ENCODE measurements at places on chromosomes 11 and 22.

GRCh38 chr22:44638971-44639760 lies 62.8 kb upstream of the PRR5 start:
- no peak for DNase-seq

DNA sequence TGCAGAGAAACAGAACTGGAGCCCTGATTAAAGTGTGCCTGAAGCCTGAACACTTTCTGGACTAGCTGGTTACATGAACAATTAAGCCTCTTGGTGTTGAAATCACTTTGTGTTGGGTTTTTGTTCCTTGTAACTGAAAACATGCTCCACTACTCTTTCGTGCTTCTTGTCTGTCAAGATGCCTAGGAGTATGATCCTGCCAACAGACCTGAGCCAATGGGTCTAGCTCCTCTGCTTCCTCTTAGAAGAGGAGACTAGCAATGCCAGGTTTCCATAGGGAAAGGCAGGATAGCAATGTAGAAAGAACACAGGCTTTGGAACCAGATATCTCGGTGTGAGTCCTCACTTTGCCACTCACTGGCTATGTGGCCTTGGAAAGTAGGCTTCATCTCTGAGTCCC lies 40.3 kb downstream of the IRAG1 start:
- no peak for DNase-seq

- DNase-seq: no peak
These were observed 78.8 kb upstream of the PRODH start for GRCh38 chr22:19014886-19015285.

DNA sequence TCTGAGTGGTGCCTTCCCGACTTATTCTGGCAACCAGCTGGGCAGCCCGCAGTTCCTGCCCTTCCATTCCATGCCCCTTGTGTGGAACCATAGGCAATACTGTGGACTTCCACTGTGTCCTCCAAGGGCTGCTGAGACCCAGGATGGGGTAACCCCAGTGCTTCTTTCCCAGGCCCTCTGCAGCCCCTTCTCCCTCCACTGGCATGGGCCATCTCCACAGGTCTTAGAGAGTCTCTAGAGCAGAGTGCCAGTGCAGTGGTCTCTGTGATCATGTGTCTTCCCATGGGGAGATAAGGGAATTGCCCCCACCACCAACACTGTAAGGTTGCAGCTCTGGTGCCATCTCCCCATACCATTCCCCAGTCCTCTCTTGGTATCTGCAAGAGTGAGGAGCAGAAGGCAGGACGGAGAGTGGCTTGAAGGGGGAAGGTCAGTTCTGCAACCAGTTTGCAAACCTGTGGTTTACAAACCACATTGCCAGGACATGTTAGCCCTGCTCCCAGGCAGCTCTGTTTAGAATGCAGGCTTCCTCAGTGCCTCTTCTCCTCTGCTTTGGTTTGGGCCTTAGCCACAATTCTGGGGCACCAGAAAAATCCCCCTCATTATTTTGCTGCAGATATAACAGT lies 20.9 kb upstream of the DRD2 start:
- no peak for DNase-seq

GRCh38 chr22:42365942-42366695 lies 66.1 kb downstream of the NFAM1 start:
- no peak for DNase-seq

- DNase-seq: no peak
These were observed 5.6 kb downstream of the RCE1 start for GRCh38 chr11:66848671-66849500.

DNA sequence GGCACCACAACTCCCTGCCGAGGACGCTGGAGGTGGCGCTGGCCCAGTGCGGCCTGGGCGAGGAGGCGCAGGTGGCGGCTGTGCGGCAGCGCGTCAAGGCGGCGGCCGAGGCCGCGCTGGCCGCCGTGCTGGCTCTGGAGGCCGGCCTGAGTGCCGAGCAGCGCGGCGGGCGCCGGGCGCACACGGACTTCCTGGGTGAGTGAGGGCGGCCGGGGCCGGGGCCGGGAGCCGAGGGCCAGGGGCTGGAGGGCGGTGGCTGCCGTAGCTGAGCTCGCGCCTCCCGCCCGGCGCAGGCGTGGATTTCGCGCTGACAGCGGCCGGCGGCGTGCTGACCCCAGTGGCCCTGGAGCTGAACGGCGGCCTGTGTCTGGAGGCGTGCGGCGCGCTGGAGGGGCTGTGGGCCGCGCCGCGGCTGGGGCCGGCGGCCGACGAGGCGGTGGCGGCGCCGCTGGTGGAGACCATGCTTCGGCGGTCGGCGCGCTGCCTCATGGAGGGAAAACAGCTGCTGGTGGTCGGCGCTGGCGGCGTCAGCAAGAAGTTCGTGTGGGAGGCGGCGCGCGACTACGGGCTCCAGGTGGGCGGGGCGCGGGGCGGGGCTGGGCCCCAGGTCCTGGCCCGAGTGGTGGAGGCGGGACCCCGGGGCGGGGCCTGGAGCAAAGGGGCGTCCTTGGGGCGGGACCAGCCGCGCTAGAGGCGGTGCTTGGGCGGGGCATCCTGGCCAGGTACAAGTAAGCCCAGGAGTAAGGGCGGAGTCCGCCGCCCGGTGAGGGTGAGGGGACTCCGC lies 5.4 kb downstream of the CARNS1 start:
- DNase-seq: peak; percentile 99

GRCh38 chr11:31160504-31161422 lies 208.8 kb downstream of the DCDC1 start:
- DNase-seq: no peak

DNA sequence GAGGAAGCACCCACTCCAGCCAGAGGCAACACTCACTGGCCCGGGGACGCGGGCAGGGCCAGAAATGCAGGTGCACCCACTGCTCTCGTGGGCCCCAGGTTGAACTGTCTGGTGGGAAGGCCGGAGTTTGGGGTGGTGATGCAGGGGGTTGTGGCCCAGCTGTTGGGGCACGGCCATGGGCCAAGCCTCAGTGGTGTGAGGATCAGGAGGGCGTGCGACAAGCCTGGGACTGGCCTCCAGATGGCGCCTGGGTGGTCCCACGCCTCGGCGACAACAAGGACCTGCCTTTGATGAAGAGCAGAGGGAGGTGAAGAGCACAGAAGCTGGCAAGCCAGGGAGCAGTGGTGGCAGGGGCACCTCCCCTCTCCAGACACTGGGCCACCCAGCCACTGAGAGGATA lies 240.8 kb downstream of the BRD1 start:
- no peak for DNase-seq

GRCh38 chr11:62508336-62509058 lies 38.1 kb downstream of the AHNAK start:
- no peak for DNase-seq

- DNase-seq: no peak
These were observed 43.3 kb downstream of the PDGFD start for GRCh38 chr11:104120493-104121137.

DNA sequence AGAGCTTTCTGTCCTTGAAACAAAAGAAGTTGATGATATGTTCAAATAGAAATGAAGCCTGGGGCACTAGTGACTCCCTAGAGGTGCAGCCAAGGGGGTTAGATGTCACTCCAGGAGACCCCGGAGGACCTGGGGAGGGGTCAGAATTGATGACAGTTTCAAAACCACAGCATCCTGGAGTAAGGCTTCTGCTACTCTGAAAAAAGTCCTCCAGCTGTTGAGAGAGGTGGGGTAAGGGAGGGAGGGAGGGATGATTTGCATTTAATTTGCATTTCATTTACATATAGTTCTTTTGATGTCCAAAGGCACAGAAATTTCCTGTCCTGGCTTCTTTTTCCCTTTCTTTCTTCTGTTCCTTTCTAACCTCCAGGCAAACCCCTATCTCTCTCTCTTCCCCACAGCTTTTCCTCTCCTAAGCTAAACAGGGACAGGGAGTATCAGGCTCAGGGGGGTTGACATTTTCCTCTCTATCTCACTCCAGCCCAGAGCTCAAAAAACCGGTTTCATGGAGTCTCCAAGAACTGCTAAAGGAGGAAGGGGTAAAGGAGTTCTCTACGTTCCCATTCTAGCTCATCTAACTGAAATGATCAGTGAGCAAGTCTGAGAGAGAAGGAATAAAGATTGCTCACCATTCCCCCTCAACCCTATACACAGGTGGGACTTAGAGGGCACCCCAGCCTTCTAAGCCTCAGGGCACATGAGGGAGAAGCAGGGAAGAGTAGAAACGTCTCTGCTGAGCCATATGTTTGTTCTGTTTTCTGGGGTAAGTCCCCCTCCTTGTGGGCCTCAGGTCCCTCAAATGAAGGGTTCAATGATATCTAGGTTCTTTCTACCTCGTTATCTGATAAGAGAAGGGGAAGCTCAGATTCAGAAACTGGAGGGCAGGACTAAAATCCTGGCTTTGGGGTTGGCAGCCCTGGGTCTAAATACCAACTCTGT lies 3.5 kb upstream of the POU2F3 start:
- DNase-seq: no peak

DNA sequence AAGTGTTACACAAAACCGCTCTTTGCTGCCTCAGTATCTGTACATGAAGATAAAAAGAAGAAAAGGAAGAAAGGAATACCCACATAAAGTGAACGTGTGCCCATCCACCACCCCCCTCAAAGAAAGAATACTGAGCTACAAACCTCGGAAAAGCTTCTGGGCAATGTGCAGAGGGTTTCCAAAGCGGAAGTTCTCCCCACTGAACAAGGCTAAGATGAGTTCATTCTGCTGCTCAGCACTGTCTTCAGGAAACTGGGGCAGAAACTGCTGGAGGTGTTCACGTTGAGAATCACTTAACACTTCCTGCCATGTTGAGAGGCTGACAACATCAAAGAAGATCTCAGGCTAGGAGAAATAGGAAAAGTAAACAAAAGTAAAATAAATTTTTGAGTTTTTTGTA lies 6.9 kb downstream of the NFRKB start:
- no peak for DNase-seq

- no peak for DNase-seq
These were observed 1.1 kb downstream of the DPF2 start for GRCh38 chr11:65334696-65335295.

GRCh38 chr11:80826808-80827207 lies 1386.0 kb upstream of the TENM4 start:
- no peak for DNase-seq

GRCh38 chr11:20835561-20835960 lies 166.2 kb downstream of the NELL1 start:
- DNase-seq: no peak

GRCh38 chr11:21723678-21724077 lies 469.2 kb upstream of the ANO5 start:
- DNase-seq: no peak

DNA sequence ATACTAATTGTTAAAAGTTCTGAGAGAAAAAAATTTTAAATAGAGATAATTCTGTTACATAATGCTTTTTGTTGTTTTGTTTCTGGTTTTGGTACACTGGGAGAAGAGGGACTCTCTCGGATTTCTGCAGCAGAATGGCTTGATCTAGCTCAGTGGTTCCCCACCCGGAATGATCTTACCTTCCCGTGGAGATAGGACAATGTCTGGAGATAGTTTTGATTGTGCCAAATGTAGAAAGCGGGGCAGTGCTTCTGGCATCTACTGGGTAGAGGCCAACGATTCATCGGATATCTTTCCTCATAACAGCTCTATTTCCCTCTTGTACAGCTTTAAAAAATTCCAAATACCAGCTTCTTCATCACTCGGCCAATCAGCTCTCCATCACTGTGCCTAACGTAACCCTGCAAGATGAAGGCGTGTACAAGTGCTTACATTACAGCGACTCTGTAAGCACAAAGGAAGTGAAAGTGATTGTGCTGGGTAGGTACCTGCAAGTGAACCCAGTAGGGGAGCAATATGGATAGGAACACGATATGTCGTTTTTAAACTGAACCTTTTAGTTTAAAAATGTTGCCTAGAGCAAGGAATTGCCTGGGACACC lies 13.2 kb downstream of the CRTAM start:
- no peak for DNase-seq

DNA sequence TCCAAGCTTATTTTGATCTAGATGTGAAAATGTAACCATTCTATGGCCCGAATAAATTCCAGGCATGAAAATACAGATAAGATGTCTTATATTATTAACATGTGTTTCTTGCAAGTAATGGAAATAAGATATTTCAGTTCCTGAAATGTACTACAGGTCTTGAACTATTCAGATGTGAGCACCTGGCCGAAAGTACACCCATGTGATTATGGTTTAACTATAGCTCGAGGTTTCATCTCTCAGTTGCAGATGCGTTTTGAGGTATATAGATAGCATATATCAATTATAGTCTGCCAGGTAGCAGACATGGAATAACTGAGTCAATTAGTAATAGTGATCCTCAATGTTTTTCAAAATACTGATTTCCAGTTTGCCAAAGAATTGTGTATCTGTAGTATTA lies 68.3 kb downstream of the DDIAS start:
- DNase-seq: no peak

- DNase-seq: no peak
These were observed 98.9 kb downstream of the ARHGAP20 start for GRCh38 chr11:110613197-110613918.

- DNase-seq: no peak
These were observed 661.4 kb upstream of the FAT3 start for GRCh38 chr11:91563176-91563575.

- DNase-seq: no peak
These were observed 48.9 kb upstream of the SHANK2 start for GRCh38 chr11:71301046-71301857.

- DNase-seq: no peak
These were observed 463 bp downstream of the TMEM126B start for GRCh38 chr11:85628771-85629341.

- DNase-seq: no peak
These were observed 141.3 kb downstream of the ATG16L2 start for GRCh38 chr11:72955466-72955865.

- DNase-seq: no peak
These were observed 10.8 kb downstream of the OPCML start for GRCh38 chr11:133521502-133521901.

DNA sequence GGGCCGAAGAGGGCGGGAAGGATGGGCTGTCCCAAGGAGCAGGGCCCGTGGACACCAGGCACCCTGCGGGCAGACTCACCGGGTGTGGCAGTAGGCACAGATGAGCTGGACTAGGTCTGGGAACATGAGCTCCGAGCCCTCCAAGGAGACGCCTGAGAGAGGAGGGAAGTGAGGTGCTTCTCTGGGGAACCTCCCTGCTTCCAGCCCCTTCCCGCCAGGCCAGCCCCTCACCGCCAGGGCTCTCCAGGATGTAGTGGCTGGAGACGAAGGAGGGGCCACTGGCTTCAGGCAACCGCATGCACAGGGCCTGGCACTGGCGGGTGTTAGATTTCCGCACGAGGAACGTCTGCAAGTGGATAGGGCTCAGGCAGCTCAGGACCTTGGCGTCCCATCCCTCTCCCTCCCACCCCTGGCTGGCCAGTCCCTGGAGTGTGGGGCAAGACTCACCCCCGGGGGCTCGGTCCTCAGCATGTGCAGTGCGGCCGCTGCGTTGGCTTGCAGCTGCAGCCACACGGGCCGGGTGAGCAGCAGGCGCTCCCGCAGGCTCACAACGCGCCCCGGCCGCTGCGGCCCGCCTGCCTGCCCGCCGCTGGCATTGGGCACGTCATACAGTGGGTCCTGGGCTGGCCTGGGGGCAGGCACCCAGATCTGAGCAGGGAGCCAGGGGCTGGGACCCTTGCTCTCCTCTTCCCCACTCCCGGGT lies 552 bp downstream of the RIN1 start:
- no peak for DNase-seq

GRCh38 chr11:128029219-128029722 lies 558.1 kb downstream of the ETS1 start:
- DNase-seq: no peak

Data from stimulated activated CD4-positive, alpha-beta T cell treated with anti-CD3 and anti-CD28 coated beads, Interleukin-12 subunit alpha, Interleukin-12 subunit beta, amount 100 ng/mL, for 48 hours (primary cell).